ENCODE measurements at places on chromosomes 11 and 22.

GRCh38 chr11:72736452-72737069 is 15.6 kb downstream of the ARAP1 start:
- DNase-seq = peak; percentile 60

DNA sequence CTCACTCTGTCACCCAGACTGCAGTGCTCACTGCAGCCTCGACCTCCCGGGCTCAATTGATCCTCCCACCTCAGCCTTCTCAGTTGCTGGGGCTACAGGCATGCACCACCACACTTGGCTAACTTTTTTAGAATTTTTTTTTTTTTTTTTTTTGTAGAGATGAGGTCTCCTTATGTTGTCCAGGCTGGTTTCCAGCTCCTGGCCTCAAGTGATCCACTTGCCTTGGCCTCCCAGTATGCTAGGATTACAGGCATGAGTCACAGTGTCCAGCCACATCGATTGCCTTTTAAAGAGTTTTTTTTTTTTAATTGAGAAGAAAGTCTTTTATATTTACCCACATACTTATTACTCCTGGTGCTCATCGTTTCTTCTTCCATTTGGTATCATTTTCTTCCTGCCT is 30.0 kb downstream of the PARVG start:
- no peak for DNase-seq

- DNase-seq = no peak
These were observed 10.1 kb downstream of the SYT12 start for GRCh38 chr11:67032830-67033551.

DNA sequence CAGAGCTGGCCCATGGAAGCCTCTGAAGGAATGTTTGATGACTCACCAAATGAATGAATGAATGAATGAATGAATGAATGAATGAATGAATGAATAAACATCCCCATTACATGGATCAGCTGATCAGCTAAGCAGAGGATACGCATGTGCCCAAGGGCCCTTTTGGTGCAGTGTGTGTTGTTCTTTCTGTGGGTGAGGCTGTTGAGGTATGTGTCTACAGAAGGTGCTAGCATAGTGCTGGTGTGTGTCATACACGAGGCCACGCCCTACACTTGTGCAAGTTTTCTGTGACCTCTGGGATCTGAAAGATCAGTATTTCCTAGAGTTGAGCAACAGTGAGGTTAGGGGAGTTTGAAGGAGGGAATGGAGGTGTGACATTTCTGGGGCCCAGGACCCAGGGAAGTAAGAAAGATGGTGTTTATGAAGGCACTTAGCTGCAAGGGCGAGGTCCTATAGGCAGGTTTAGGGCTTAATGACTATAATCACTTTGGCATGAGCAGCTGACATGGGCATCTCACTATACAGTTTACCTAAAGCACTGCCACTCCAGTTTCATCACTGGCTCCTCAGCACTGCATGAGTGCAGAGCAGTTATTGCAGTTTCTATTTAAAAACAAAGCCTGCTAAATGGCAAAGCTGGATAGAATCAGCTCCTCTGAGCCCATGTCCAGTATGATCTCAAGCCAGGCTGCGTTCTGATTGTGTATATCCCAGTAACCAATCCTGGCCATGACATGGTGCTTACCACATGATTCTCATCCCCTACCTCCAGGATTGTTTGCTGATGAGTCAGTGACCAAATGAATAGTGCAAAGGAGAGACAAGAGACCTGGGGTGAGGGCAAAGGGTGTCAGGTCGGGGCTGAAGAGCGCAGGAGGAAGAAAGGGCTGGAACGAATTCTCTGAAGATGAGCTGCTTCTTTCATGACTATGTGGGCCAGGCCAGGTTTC is 36.4 kb upstream of the E2F8 start:
- peak; percentile 26 for DNase-seq

DNA sequence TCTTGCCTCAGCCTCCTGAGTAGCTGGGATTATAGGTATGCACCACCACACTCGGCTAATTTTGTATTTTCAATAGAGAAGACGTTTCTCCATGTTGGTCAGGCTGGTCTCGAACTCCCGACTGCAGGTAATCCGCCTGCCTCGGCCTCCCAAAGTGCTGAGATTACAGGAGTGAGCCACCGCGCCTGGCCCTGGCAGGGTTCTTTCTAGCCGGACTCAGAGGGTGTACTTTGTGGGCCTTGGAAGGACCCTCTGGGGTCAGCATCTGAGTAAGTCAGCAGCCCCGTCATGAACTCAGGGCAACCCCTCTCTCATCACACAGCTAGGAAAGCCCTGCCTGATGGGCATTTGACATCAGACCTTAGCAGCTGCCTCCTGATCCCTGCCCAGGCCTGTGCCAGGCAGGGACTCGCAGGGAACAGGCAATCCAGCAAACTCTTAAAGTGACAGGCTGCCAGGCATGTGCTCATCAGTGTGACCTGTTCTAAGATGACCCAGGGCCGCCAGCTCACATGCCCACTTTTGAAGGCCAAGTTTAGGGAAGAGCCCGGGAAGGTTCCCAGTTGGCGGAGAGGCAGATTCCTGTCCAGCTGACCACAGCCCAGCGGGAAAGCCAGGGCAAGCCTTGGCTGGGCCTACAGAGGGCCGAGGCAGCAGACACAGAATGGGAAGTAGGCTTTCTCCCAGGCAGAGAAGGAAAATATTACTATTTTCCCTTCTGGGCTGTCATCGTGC is 92.9 kb downstream of the MORC2 start:
- no peak for DNase-seq

- DNase-seq = no peak
These were observed 44.1 kb upstream of the RAB1B start for GRCh38 chr11:66224226-66224855.

DNA sequence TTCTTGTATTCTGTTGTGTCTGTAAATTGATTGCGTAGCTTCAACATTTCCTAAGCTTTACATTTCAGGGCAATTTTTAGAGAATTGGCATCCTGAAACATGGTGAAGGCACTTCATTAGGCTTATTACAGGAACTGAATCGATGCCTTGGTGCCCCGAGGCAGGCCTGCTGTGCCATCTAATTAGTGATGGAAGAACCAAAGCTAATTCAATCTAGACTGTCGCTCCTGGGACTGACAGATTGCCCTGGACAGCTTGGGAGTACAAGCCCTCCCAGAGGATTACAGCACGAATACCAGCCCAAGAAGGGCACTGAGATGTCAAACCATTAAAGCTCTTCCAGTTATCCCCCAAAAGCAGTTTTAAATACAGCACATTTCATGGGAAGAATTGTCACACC is 243.2 kb upstream of the ZC3H12C start:
- DNase-seq = no peak

All from Karpas-422 (cell line).